NCI-H526 (cell line): ENCODE measurements at places on chromosomes 4 and X.
A peak's percentile ranks its signal among the peaks of the same experiment; 100 is the strongest.

DNA sequence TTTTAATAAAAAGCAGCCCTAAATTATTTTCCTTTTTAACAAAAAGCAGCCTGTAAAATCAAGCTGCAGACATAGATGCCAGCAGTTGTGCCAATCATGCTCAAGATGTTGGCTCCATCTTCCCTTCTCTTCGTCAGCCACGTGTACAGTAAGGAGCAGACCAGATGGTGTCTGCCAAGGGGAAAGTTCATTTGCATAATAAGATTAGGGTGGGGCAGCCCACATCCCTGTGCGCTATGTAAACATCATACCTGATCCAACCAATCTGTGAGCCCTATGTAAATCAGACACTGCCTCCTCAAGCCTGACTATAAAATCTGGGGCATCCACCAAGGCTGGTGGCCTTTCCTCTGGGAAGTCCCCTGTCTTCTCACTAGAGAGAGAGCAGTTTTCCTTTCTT is 23.1 kb upstream of the C1GALT1C1 start:
- DNase-seq: peak; percentile 45

DNA sequence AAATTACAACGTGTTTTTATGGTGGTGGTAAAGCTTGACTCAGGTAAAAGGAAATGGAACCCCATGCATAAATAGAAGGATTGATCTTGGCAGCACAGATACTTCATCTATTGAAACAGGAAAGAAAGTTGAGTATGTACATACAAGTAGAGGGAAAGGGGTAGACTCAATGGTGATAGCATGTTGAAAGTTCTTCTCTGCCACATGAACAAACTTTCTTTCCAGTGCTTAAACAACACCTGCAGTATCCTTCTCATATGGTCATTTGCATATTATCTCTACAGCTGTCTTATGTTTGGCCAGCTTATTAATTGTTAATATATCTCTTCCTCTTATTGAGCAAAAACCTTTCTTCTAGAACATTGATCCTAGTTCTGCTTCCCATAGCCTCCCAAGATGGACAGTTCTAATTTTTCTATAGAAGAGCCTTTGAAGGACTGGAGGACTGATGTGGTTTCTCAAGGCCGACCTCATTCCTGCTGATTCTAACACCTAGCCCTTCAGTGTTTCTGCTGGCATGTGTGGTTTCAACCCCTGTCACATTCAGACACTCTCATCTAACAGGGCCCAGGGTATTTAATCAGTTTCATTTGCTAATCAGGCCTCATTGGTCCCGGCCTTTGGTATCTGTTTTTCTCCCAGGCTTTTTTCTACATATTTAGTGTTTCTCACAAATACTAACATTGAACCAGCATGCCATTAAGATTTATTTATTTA is 108.1 kb upstream of the SPRY1 start:
- no peak for DNase-seq

- no peak for DNase-seq
These were observed 52.7 kb downstream of the STARD8 start for GRCh38 chrX:68699960-68700746.

- no peak for DNase-seq
These were observed 145.6 kb downstream of the SPATA18 start for GRCh38 chr4:52196606-52197130.

DNA sequence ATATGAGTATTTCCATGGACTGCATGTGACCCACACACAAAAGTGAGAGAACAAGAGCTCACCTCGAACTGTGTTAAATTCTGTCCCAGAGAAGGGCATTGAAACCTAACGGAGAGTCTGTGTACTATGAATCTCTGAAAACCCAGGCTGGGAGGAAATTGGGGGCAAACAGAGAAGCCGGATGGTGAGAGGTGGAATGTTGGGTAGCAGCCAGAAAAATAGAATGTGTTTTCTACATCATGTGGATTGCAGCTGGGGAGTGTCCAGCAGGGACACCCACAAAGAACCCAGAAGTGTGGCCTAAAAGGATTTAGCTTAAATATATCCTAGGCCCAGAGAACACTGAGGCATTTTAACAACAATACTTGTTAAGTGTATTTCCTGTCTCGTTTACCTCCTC is 38.6 kb downstream of the MND1 start:
- DNase-seq: no peak

- no peak for DNase-seq
These were observed 239.5 kb downstream of the RAPGEF2 start for GRCh38 chr4:159342374-159342773.

- no peak for DNase-seq
These were observed 51.9 kb downstream of the NR3C2 start for GRCh38 chr4:148390311-148390710.

DNA sequence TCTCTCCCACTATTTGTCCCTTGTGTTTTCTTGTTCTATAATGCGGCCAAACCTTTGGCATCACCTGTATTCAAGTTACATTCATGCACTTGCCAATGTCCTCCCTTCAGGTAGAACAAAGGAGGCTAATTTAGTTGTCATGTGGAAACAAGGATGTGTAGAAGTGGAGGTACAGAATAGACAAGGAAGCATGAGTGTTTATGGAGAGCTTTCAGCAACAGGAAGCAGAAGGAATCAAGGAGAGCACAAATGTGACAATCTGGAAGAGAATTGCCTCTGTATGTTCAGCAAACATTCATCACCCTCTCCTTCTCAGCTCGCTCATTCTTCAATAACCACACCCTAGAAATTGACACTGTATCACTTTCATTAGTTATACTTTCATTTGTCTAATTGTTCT is 103.4 kb downstream of the SLC7A11 start:
- DNase-seq: no peak

- DNase-seq: no peak
These were observed 16.5 kb downstream of the RNF212 start for GRCh38 chr4:1096841-1097240.

DNA sequence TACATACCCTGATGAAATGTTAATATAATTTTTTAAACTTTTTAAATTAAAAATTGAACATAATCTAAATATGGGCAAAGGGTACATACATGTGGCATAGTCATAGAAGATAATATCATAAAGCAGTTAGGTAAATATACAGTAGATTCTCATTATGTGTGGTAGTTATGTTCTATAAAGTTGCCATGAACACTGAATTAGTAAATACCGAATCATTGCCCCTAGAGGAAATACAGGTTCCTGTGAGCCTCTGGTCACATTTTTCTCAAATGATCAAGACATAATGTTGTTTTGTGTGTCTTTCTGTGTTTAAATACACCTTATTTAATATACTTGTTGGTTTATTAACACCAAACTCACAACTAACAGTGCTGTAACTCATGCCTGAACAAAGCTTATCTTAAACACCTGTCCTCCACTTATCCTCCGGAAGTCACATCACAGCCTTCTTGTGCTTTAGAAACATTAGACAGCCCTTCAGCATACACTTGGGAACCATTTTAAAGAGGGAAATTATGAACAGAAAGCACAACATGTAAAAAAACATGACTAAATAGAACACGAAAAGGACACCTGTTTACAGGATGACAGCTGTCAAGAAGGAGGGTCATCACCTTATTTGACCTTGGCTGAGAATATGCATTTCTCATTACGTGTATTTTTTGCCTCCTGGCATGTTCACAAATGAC is 169.4 kb upstream of the NAP1L5 start:
- peak; percentile 75 for DNase-seq

- peak; percentile 35 for DNase-seq
These were observed 25.1 kb upstream of the APLN start for GRCh38 chrX:129679901-129680300.

GRCh38 chr4:8547912-8548730 is 32.1 kb upstream of the GPR78 start:
- DNase-seq: no peak

GRCh38 chrX:40625294-40625693 is 2.1 kb downstream of the MPC1L start:
- DNase-seq: no peak

- no peak for DNase-seq
These were observed 7.2 kb downstream of the CRMP1 start for GRCh38 chr4:5885733-5886132.

GRCh38 chr4:55598641-55599040 is 6.6 kb upstream of the PDCL2 start:
- no peak for DNase-seq

- DNase-seq: no peak
These were observed 3.4 kb downstream of the ACSL1 start for GRCh38 chr4:184822356-184822755.

DNA sequence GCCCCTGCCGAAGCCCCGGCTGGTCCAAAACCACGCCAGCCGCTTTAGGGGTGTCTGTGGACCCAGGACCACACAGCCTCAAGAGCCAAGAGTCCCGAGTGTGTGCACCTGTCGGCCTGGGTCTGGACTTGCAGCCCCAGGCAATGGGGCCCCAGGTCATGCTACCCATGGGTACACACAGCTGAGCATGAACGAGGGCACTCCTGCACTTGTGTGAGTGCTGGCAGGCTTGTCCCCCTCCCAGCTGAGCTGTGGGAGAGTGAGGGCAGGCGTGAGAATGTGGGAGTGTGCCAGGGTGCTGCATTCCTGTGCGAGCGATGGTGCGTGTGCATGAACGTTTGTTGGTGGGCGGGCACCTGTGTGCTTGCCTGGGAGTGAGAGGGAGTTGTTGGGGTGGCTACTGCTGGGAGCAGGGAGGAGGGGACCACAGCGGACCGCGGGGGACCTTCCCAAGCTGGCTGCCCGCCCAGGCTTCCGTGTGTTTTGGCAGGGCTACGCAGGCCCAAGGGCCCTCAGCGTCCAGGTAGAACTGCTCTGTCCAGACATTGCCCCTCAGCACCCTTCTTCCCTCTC is 30.8 kb downstream of the BLOC1S4 start:
- DNase-seq: no peak

GRCh38 chr4:24488399-24489164 is 95.8 kb downstream of the DHX15 start:
- peak; percentile 61 for DNase-seq

DNA sequence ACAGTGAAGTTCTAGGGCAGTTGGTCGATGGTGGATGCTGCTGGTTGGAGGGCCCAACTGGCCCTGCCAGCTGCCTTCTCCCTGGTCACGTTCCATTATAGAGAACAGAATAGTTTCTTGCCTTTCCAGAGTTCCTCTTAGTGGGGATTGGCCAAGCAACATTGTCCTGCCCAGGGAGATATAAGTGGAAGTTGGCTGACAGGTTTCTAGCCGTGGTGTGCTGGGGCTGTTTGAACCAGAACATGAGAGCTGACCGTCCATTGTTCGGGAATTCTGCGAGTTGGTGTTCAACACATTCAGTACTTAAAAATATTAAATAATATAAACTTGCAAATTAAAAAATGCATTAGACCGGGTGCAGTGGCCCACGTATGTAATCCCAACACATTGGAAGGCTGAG is 3.5 kb upstream of the AFAP1 start:
- no peak for DNase-seq

DNA sequence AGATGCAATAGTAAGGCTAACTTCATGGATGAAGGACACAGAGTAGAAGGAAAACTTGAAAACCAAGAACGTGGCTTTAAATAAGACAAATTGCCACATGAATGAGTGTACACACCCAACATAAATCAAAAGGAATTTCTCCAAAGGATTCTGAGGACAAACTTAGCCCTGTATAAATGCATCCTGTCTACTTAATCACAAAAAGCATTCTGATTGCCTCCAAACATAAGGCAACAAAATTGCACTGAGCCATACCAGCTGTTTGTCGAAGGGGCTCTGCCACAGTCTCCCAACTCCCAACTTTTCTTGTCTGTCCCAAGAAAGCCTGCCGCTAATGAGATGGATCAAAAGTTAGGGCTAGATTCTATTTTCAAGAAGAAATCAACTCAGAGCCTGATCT is 194.3 kb downstream of the SOWAHB start:
- no peak for DNase-seq

DNA sequence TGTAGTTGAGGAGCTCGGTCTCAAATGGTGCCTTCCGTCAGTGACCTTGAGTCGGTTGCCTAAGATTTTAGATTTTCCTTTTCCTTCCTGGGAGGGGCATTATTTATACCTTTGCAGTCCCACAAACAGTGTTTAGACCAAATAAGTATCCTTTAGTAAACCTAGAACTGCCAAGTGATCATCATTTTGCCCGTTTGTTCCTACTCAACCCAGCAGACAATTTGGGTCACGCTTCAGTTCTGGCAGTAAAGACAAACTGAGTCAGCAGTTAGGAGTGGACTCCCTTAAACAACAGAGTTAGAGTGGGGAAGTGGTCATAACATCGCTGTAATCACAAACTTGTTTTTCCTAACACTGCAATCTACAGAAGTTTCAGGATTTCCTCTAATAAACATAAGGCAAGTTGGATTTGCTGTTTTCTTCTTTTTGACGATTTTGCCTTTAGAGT is 777 bp upstream of the WDFY3 start:
- DNase-seq: no peak

- no peak for DNase-seq
These were observed 22.6 kb downstream of the SLC25A4 start for GRCh38 chr4:185165605-185166063.

DNA sequence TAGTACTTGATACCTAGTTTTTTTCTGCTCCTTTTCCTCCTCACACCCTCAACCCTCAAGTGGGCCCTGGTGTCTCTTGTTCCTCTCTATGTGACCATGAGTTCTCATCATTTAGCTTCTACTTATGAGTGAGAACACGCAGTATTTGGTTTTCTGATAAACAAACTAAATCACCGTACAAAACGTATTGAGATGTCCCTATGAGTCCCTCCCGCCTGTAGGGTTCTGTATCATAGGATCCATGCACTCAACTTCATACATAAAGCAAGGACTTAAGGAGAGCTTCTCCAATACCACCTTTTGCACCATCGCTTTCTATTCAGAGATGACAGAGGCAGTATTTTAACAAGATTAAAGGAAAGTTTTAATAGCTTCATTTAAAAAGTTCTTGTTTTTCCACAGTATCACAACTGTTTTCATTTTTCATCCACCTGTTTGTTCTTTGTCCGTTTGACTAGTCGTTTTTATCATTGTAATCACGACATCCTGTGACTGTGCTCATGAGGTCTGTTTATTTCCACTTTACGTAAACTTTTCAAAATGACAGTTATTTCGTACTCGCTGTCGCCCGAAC is 457 bp upstream of the RAB9A start:
- DNase-seq: peak; percentile 12

GRCh38 chr4:61739887-61740286 is 539.8 kb downstream of the ADGRL3 start:
- DNase-seq: no peak

GRCh38 chr4:13117185-13117584 is 367.0 kb downstream of the RAB28 start:
- DNase-seq: no peak

GRCh38 chr4:76420762-76421581 is at the start of gene CCDC158:
TSS of gene CCDC158 (minus strand) at chr4:76421141. CDS start at chr4:76403207, 17,934 bp downstream.
- DNase-seq: no peak

DNA sequence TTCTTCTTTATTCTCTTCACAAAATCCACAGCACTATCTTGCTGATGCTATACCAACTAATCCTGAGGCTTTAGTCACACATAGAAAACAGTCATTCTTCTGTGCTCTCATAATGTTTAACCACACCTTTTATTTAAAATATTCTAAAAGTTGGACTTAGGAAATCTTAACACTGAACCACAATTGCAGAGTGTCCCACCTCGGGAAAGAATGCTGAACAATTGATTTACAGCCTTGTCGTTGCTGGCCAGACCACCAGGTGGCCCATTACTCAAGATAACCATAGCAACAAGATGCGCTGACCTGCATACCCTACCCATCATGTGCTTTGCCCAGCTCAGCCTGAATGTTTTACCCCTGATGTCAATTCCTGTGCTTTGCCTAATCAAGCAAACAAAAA is 100.8 kb downstream of the ARSJ start:
- no peak for DNase-seq
